ENCODE measurements at places on chromosomes 5 and 9. TPM values are rescaled to one million over a fixed set of nuclear protein-coding genes. Genes with fewer than 3 reads are reported as not detected.

The CDC20B gene
- not detected for total RNA-seq

The RANBP17 gene
- 2.1 TPM for total RNA-seq

The SLCO6A1 gene
- not detected for total RNA-seq

The ZNF883 gene
- total RNA-seq: 1.2 TPM

The AGXT2 gene
- total RNA-seq: not detected

The ALDH1A1 gene
- 290 TPM for total RNA-seq

The CDH9 gene
- total RNA-seq: 0.18 TPM

The ADAMTSL1 gene
- 26.1 TPM for total RNA-seq

The CDK5RAP2 gene
- 20.8 TPM for total RNA-seq

The EFNA5 gene
- total RNA-seq: 0.14 TPM

The TRIM52 gene
- total RNA-seq: 5.2 TPM

The RAB3C gene
- under 0.01 TPM for total RNA-seq

The SPINK4 gene
- 0.74 TPM for total RNA-seq

The GOLPH3 gene
- 82.4 TPM for total RNA-seq

The CATSPER3 gene
- 0.14 TPM for total RNA-seq

The SPATA9 gene
- 0.71 TPM for total RNA-seq

The ACTBL2 gene
- total RNA-seq: 1.1 TPM

The SLC4A9 gene
- not detected for total RNA-seq

The DMGDH gene
- total RNA-seq: 2.7 TPM

The STKLD1 gene
- total RNA-seq: 0.55 TPM

The FGF1 gene
- total RNA-seq: 0.92 TPM

The DDX41 gene
- 88.7 TPM for total RNA-seq

The SCGB3A1 gene
- total RNA-seq: not detected

The STK32A gene
- total RNA-seq: 1.3 TPM

The NR5A1 gene
- not detected for total RNA-seq

The FST gene
- total RNA-seq: 68.3 TPM

The BSPRY gene
- not detected for total RNA-seq

The BBLN gene
- 26.0 TPM for total RNA-seq

The CTNNA1 gene
- total RNA-seq: 429 TPM

The SELENOP gene
- 131 TPM for total RNA-seq

The C9orf153 gene
- total RNA-seq: 0.18 TPM
